ENCODE measurements at places on chromosomes 3 and 15. TPM values are rescaled to one million over a fixed set of nuclear protein-coding genes. Genes with fewer than 3 reads are reported as not detected.
A peak's percentile ranks its signal among the peaks of the same experiment; 100 is the strongest.

- H3K4me3 ChIP-seq, result no peak overlapping the region
- peaks cover 88% of the 10 kb centered on the region for H3K36me3 ChIP-seq
- DNase-seq, result no peak
- H3K27ac ChIP-seq, result no peak overlapping the region
- H3K4me1 ChIP-seq, result no peaks in the 10 kb centered on the region
- no peaks in the 10 kb centered on the region for H3K27me3 ChIP-seq
Measured at GRCh38 chr15:78922527-78922926, 22.3 kb downstream of the CTSH start.

GRCh38 chr3:21533002-21533401, 218.0 kb downstream of the ZNF385D start:
- H3K36me3 ChIP-seq, result no peaks in the 10 kb centered on the region
- H3K27me3 ChIP-seq, result no peaks in the 10 kb centered on the region
- no peak overlapping the region for H3K4me3 ChIP-seq
- H3K4me1 ChIP-seq, result no peaks in the 10 kb centered on the region

The ACTRT3 gene
- total RNA-seq, result 0.74 TPM

The TM6SF1 gene
- total RNA-seq, result 20.4 TPM

GRCh38 chr3:141477224-141477623, 9.6 kb upstream of the RASA2 start:
- H3K27ac ChIP-seq, result no peak overlapping the region
- DNase-seq, result no peak
- no peaks in the 10 kb centered on the region for H3K4me1 ChIP-seq
- no peaks in the 10 kb centered on the region for H3K36me3 ChIP-seq

GRCh38 chr15:29888646-29889045, 66.4 kb upstream of the TJP1 start:
- no peak overlapping the region for H3K27ac ChIP-seq
- H3K36me3 ChIP-seq, result no peaks in the 10 kb centered on the region
- H3K4me3 ChIP-seq, result no peak overlapping the region
- no peaks in the 10 kb centered on the region for H3K27me3 ChIP-seq

GRCh38 chr3:195056506-195056905, 214.5 kb downstream of the XXYLT1 start:
- H3K27me3 ChIP-seq, result no peaks in the 10 kb centered on the region
- no peak overlapping the region for H3K4me3 ChIP-seq

DNA sequence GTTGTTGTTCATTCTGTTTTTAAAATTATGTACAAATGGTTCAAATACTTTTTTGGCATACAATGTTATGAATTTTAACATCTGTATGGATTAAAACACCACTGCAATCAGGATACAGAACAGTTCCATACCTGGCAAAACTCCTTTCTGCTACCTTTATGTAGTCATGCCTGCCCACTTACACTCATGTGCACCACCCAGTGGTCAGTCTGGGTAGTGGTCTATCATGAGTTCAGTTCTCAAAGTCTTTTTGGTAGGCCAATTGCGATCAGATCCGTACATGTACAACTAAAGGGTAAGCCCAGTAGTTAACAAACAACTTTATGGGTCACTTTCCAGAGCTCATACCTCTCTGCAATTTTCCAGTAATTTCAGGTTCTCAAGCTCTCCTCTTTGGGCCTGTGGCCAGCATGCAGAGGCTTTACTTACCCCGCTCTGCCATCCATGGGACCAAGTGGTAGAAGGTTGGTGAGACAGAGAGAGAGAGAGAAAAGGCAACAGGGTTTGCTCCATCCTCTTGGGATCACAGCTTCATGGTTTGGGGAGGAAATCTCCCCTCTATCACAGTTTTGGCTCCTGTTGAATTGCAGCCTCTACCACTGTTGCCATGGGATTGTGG, 63.9 kb upstream of the FAM98B start:
- no peak overlapping the region for H3K27ac ChIP-seq
- H3K36me3 ChIP-seq, result no peaks in the 10 kb centered on the region
- DNase-seq, result peak; percentile 41
- no peaks in the 10 kb centered on the region for H3K27me3 ChIP-seq
- no peaks in the 10 kb centered on the region for H3K4me1 ChIP-seq

- no peaks in the 10 kb centered on the region for H3K27me3 ChIP-seq
- H3K36me3 ChIP-seq, result no peaks in the 10 kb centered on the region
- no peak overlapping the region for H3K27ac ChIP-seq
- H3K4me3 ChIP-seq, result no peak overlapping the region
Measured at GRCh38 chr15:101178479-101178878, 73.4 kb downstream of the CHSY1 start.

DNA sequence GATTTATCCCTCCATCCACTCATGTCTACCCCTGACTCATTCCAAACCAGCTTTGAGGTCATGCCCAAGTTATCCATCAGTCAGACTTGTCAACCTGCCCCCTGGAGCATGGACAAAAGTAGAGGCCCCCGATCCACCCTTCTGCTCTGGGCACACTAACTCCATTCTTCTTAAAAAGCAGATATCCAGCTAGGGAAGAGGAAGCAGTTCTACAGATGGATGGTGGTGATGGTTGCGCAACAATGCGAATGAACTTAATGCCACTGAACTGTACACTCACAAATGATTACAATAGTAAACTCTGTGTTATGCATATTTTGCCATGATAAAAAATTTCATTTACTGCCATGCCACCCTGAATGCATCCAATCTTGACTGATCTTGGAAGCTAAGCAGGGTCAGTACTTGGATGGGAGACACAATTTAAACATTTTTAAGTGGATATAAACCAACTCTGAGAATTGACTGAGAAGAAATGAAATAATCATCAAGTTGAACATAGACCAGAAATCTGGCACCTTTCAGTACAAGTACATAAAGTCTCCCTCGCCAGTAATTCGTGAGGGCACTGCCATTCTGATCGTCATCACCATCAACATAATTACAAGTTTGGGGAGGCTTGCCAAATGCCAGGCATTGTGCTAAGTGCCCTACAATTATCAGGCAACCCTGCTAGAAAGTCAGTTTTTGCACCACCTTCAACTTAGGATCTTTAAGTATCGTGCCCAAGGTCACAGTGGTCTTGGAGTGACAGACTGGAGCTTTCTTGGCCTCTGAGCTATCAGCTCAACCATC, 124.8 kb downstream of the ATP10A start:
- H3K4me1 ChIP-seq, result peaks cover 11% of the 10 kb centered on the region
- H3K4me3 ChIP-seq, result no peak overlapping the region
- no peak for DNase-seq
- no peaks in the 10 kb centered on the region for H3K36me3 ChIP-seq
- H3K27ac ChIP-seq, result no peak overlapping the region

The SPINT1 gene
- 0.19 TPM for total RNA-seq

DNA sequence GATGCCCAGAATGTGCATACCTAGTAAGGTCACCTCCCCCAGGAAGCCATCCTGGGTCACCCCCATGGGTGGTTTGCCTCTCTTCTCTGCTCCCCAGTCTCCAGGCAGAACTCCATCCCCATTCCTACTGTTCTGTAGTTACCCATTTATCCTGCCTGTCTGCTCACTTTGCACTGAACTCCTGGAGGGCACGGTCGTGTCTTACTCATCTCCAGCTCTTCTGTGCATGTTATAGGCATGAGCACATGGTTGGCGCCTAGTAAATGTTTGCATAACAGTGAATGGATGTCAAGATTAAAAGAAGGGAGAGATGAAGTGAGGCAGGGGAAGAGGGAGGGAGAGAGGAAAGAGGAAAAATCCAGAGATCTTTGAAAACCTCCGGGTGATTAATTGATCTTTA, 208.4 kb upstream of the TRIM42 start:
- no peak overlapping the region for H3K27ac ChIP-seq
- H3K27me3 ChIP-seq, result no peaks in the 10 kb centered on the region
- no peaks in the 10 kb centered on the region for H3K36me3 ChIP-seq
- no peak overlapping the region for H3K4me3 ChIP-seq
- H3K4me1 ChIP-seq, result no peaks in the 10 kb centered on the region

DNA sequence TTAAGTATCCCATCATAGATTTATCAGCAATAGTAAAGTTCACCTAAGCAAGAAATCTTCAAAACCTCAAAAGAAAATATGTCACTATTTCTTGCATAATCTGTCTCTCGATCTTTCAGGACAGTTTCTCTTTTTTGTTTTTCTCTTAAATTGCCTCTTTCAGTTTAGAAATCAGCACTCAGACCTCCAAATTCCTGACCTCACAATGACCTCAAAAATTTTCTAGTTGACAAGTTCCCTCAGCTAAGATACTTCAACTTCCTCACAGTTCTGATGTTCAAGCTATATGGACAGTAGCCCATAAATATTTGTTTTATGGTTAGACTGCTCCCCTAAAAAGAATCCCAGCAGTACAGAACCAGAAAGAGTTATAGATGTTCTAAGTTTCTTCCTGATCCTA, 24.1 kb downstream of the SLC24A5 start:
- H3K36me3 ChIP-seq, result no peaks in the 10 kb centered on the region
- peaks cover 18% of the 10 kb centered on the region for H3K4me1 ChIP-seq
- H3K27me3 ChIP-seq, result no peaks in the 10 kb centered on the region
- H3K27ac ChIP-seq, result no peak overlapping the region
- DNase-seq, result no peak

DNA sequence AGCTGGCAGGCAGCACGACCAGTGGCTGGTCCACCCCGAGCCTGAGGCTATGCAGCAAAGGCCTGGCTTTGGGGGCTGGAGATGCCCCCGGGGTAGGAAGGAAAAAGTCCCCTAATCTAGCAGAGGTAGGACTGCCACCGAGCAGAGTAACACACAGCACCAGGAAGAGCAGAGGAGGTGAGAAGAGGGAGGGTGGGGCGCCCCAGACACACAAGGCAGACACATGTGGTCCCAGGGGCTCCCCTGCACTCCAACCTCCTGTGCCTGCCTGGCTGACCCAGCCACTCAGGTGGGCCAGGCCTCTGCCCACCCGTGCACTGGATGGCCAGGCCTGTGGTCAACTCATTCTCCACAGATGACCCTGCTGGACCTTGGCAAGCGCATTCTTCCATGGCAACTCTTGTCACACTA, 112.4 kb downstream of the ADCY5 start:
- H3K36me3 ChIP-seq, result no peaks in the 10 kb centered on the region
- no peak overlapping the region for H3K4me3 ChIP-seq
- DNase-seq, result peak; percentile 21
- H3K27ac ChIP-seq, result no peak overlapping the region
- no peaks in the 10 kb centered on the region for H3K4me1 ChIP-seq
- no peaks in the 10 kb centered on the region for H3K27me3 ChIP-seq

The NMNAT3 gene
- 9.8 TPM for total RNA-seq

GRCh38 chr15:39920510-39921273, 626 bp upstream of the GPR176 start:
- H3K4me1 ChIP-seq, result no peaks in the 10 kb centered on the region
- DNase-seq, result peak; percentile 87
- H3K36me3 ChIP-seq, result no peaks in the 10 kb centered on the region
- H3K4me3 ChIP-seq, result peak overlapping the region; percentile 76
- peak overlapping the region; percentile 69 for H3K27ac ChIP-seq

GRCh38 chr3:56613016-56613415, 56.0 kb downstream of the CCDC66 start:
- no peak overlapping the region for H3K27ac ChIP-seq
- no peak for DNase-seq
- H3K27me3 ChIP-seq, result no peaks in the 10 kb centered on the region
- no peak overlapping the region for H3K4me3 ChIP-seq

All from psoas muscle (tissue), 8 donors.